Fibroblast of skin of left quadriceps (primary cell): ENCODE measurements at places on chromosomes 1 and 21.
A peak's percentile ranks its signal among the peaks of the same experiment; 100 is the strongest.

DNA sequence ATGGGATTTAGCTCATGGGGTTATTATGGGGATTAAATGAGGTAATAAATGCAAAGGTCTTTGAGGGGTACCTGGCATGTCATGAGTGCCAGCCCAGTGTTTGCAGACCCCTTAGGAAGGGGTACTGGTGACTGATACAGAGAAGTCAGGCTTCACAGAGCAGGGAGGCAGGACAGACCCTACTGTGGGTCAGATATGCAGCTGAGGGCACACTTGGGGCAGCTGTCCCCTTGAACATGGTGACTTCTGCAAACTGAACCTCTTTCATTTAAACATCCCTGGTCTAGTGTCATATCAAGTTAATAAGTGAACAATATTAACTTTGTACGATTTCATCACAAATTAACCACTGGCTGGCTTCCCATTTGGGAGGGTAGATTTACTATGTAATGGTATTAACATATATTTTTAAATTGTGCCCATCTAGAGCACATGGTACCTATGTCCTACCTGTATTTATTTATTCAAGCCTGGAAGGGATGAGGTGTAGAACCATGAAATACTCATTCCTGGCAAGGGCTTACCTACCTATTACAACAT lies 25.9 kb downstream of the STPG1 start:
- no peak for DNase-seq

- no peak for DNase-seq
Observed at GRCh38 chr1:198655459-198656121, 16.8 kb downstream of the PTPRC start.

- no peak for DNase-seq
Observed at GRCh38 chr1:161932668-161933067, 91.0 kb downstream of the OLFML2B start.

- DNase-seq: peak; percentile 87
Observed at GRCh38 chr1:211037095-211037494, 96.9 kb downstream of the KCNH1 start.

DNA sequence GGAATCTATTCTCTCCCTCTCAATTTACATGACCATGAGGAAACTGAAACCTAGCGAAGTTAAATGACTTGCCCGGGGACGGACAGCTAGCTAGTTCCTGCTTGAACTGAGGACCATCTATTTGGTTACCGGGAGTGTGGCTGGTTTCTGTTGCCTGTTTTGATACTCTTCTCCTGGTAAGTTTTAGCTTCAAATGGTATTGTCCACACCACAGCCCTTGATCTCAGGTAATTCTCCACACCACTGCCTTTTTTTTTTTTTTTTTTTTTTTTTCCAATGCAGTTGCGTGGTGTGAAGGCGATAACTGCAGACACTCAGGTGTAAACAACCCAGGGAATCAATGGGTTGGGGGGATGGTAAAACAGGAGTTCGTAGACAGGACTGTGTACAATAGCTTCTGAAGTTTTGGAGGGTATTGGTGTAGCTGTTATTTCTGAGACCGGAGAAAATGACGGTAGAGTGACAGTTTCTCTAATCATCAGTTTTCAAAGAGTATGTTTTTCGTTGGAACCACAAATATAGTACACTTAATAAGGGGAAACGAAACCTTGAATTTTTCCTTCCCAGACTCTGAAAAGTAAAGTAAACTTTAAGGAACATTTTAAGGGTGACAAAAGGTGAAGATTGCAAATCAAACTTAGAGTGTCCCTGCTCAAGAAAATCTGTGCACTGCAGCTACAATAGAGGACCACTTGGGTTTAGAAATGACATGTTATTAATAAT lies 125.3 kb upstream of the CACYBP start:
- no peak for DNase-seq

DNA sequence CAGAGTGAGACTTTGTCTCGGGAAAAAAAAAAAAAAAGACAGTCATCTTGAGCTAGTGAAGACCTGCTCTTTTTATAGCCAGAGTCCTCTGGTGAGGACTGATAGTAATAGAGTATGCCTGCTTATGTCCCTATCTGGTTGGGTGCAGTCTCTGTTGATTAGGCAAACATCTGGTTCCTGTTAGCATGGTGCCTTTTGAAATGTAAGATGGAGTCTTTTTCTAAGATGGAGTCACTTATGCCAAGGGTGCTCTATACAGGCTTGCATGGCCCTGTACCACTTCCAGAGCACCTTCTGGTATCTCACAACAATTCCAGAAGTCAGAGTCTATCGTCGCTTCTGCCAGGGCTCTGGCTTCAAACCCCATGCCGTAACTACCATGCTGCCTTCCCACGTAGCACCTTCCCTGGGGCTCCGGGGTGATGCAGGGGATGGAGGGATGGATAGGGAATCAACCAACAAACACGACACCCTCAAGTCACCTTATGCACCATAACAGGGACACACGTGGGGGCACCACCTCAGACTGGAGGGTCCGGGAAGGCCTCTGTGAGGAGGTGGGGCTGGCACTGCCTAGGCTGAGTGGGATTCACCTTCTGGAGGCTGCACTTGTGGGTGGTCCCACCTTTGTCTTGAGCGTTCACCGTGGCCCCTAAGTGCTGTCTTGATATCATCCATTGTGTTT lies 11.6 kb upstream of the PADI6 start:
- no peak for DNase-seq

DNA sequence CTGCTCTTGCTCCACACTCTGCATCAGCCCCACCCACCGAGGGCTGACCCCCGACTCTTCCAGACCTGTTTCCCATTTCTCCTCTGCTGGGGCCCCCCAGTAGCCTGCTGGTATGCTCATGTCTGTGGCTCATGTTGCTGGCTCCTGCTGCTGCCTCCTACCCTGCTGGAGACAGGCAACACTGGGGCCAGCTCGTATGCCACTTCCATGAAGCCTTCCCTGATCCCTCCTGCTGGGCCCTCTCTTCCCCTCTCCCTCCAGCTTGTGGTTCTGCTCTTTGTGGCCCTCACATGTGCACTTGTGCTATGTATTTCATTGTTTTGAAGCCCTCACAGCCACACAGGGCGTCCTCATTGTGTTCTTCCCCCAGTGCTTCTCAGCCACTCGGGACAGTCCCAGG lies 40.5 kb downstream of the CNN3 start:
- DNase-seq: no peak

DNA sequence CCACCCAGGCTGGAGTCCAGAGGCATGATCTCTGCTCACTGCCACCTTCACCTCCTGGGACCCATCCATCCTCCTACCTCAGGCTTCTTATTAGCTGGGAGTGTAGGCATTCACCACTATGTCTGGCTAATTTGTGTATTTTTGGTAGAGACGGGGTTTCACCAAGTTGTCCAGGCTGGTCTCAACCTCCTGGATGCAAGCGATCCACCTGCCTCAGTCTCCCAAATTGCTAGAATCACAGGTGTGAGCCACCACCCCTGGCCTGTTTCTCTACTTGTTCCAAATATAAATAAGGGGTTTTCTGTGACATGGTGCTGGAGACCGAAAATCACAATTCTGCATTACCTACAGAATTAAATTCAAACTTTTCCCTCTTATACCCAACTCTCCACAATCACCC lies 36.6 kb upstream of the HSD3B1 start:
- no peak for DNase-seq

- DNase-seq: no peak
Observed at GRCh38 chr1:6409733-6410132, 10.0 kb downstream of the HES2 start.

GRCh38 chr1:101188331-101188730 lies 48.5 kb upstream of the S1PR1 start:
- DNase-seq: peak; percentile 46

- no peak for DNase-seq
Observed at GRCh38 chr1:53688381-53689102, 50.4 kb downstream of the GLIS1 start.

DNA sequence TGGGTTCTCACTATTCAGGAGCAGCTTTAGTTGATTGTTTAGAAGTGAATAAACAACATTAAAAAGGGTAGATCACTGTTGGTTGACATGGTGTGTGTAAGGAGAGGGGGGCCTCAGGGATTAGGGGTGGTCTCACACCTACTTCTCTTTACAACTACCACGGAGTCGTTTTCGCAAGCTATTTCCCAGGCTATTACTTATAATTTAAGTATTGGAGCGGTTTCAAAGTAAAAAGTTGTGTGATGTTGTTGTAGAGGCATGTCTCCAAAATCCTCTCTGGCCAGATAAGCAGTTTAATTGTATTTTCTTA lies 1.3 kb downstream of the GPSM2 start:
- DNase-seq: no peak

DNA sequence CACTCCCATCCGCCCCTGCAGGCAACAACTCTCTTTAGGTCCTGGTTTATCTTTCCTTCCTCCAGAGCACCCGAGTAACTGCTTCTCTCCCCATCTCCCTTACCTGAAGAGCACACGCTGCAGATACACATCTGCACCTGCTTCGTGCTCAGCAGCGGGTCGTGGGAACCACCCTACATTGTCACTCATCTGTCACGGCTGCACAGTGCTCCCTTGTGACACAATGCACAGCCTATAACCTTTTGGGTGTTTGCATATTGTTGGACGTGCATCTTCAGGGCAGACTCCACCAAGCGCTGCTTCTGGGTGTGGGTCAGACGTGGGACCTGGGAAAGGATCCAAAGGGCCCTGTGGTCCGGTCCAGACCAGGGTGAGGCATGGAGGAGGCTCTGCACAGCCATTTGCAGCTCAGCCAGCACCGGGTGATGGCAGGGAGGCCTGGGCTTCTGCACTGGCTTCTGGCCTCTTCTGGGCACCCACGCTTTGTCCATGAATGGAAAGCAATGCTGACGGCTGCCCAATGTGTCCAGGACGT lies 42.5 kb downstream of the WDR4 start:
- no peak for DNase-seq

GRCh38 chr1:85319491-85319890 lies 43.1 kb upstream of the BCL10 start:
- peak; percentile 65 for DNase-seq

DNA sequence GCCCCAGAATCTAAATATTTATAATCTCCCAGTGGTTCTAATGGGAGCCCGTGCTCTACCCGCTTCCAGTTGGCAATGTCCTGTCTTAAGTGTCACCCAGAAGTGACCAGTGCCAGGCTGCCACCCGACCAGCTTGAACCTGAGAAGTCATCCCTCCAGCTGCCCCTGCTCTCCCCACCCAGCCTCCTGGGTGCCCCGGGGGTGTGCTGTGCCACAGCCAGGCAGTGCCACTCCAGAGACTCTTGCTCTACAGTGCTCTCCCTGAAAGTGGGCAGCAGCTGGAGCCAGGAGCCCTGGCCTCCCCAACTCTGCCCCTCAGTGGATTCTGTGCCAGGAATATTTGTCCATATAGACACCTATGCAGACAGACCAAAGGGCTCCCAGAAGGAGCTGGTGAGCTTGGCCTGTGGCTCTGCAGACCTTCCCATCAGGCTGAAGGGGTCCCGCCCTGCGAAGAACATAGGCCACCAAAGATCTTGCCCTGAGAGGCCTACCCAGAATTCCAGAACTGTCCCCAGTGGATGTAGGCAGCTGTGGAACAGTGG lies 9.0 kb upstream of the EPS8L3 start:
- DNase-seq: no peak

- no peak for DNase-seq
Observed at GRCh38 chr1:48263041-48263440, 40.5 kb downstream of the SLC5A9 start.

- no peak for DNase-seq
Observed at GRCh38 chr21:45484318-45484717, 57.9 kb downstream of the SLC19A1 start.

DNA sequence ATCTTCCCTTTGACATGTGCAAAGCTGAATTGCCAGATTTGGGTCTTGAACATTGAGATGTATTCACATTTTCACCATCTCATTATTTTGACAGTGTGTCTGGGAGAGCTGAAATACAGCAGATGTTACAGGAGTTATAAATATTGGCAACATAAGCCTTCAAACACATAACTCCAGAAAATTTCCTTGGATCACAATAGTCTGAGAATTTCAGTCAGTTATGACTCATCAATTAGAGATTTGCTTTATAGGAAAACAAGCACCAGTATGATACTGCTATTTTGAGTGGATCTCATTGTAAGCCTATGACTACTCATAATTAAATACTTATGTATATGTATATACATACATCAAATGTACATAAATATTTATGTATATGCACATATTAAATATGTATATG lies 1171.8 kb downstream of the AMY1C start:
- DNase-seq: peak; percentile 20

GRCh38 chr1:9086796-9087195 lies 17.4 kb upstream of the SLC2A5 start:
- DNase-seq: no peak

DNA sequence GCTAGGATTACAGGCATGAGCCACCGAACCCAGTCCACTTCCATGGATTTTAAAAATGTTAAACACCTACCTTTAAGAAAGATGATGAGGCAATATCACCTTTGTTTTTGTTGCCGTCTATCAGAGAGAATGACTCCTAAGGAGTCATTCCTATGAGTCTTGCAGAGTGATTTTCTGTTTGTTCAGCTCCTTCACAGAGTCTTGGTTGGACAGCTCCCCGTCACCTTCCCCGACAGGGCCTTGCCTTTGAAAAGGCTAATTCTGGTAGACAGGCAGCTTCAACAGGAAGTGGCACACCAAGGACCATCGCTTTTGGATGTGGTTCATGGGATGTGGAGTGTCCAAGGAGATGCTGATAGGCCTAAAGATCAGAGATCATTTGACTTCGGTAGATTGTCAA lies 17.5 kb downstream of the ZBTB18 start:
- DNase-seq: no peak

DNA sequence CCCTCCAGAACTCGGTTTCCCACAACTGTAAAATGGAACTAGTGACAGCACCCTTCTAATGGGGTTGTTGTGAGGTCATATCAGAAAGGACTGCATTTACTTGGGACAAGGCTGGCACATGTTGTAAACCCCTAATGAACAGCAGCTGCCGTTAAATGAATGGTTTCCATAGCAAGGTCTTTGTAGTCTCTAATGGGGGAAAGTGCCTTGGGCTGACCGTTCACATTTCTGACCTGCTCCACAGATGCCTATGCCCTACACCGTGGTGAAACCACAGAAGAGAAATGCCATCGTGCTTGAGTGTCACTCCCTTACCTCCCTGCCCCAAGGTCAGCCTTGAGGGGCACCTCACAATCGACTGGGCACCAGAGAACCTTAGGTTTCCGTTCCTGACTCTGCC lies 143.1 kb downstream of the ZSCAN20 start:
- DNase-seq: no peak

DNA sequence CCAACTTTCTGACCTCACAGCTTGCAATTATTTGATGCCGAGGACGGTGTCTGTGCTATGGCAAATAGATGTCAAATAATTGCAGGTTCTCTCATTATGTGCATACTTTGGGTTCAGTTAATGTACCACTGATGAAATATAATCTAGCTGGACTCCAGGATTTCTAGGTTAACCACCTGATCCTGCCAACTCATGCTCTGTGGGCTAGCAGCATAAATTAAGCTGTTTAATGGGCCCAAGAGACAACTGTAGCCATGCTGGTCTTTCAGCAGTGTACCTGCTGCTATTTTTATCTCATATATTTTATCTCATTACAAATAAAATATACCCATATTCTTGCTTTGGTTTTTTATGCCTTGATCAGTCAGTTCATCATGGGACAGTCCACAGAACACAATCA lies 43.3 kb upstream of the HP1BP3 start:
- DNase-seq: no peak
